ENCODE measurements at places on chromosomes 4 and X. TPM values are rescaled to one million over a fixed set of nuclear protein-coding genes. Genes with fewer than 3 reads are reported as not detected.

DNA sequence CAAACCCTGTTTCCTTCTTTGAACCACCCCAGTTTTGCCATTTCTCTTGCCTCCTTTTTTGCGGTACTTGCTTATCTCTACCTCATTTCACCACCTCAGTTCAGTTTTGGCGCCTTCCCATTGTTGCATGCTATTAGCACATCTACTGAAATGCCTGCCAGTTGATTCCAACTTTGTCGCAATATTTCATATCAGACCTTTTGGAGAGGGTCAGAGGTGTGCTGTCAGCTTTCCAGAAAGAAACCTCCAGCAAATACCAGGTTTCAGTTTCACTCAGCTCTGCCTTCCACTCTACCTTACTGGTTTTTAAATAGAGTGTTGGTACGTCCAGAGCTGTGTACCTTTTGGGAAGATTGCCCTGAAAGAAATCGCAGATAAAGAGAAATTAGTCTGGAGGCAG is 91.9 kb upstream of the CPEB2 start:
- no peak for DNase-seq

The SSX1 gene
- not detected for total RNA-seq

- DNase-seq: no peak
Measured at GRCh38 chr4:104488151-104488550, 6.5 kb downstream of the CXXC4 start.

DNA sequence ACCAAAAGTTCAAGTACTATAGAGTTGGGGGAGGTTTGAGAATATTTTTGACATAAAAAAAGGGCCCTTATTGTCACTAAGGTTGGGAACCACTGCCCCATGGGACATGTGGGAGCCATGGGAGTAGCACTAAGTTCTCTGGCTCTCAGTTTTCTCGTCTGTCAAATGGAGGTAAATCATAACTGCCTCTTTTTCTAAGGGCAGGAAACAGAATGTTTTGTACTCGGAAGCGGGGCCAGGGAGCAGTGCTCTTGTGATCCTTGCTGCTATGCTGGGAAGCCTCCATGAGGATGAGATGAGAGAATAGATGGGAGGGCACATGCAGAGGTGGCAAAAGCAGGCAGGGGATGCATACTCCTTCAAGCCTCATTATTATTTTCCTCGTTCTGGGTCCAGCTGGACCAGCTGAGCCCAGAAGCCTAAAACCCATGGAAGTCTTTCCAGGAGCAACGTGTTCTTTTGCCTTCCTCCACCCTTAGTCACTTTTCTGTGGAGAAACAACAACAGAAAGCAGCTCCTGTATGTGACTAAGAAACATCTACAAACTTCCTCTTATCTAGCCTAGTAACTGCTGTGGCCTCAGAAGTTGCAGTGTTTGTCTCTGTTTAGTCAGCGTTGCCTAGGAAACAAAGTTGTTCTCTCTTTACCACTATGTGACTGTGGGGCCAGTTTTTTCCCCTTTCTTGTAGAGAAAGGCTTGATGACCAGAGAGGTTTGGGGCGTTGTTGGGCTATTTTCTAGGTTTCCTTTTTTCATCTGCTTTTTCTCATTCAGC is 64.8 kb downstream of the TSC22D3 start:
- no peak for DNase-seq

- DNase-seq: no peak
Measured at GRCh38 chr4:76963131-76963750, 13.7 kb downstream of the SEPTIN11 start.

DNA sequence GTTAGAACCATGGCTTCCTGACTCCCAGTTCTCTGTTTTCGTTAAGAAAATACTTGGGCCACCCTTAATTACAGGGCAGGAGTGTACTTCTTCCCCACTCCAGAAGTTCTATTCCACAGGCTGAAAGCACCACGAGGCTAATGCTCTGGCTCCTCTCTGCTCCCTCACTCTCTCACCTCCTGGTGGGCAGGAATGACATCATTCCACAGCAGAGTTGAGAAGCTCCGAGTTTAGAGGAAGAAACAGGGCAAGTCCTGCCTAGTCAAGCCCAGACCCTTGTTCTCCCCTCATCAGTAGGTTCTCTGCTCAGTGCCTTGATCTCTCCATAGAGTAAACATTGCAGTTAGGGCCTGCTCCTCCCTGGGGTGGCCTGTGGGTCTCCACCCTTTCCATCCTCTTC is 343.8 kb upstream of the CLNK start:
- DNase-seq: no peak

The GC gene
- not detected for total RNA-seq

The DNAAF6 gene
- 0.18 TPM for total RNA-seq

- no peak for DNase-seq
Measured at GRCh38 chr4:8533274-8533865, 46.8 kb upstream of the GPR78 start.

The CTPS2 gene
- total RNA-seq: 32.1 TPM

GRCh38 chr4:7964890-7965662 is 25.4 kb upstream of the AFAP1 start:
- DNase-seq: no peak

- DNase-seq: no peak
Measured at GRCh38 chr4:185745891-185746290, 66.1 kb downstream of the SORBS2 start.

DNA sequence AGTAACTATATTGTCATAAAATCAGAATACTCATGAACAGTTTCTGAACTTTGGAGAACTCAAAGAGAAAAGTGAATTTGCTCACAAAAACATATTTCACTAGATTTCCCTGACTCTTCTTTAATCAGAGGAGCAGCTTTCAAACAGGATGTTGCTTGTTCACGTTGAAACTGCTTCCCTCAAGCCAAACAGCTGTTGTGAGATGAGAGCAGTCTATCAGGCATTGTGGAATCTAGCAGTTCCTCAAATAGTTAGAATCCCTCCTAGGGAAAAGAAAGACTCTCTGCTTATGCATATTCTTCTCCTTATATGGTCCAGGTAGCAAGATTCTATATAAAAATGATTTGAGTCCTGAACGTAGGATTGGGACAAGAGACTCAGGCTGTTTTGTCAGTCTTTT is 1012.1 kb downstream of the FAM133A start:
- DNase-seq: no peak

Data from cerebellum (tissue), 4 donors.